ENCODE measurements at places on chromosomes 7 and 10. TPM values are rescaled to one million over a fixed set of nuclear protein-coding genes. Genes with fewer than 3 reads are reported as not detected.
A peak's percentile ranks its signal among the peaks of the same experiment; 100 is the strongest.

DNA sequence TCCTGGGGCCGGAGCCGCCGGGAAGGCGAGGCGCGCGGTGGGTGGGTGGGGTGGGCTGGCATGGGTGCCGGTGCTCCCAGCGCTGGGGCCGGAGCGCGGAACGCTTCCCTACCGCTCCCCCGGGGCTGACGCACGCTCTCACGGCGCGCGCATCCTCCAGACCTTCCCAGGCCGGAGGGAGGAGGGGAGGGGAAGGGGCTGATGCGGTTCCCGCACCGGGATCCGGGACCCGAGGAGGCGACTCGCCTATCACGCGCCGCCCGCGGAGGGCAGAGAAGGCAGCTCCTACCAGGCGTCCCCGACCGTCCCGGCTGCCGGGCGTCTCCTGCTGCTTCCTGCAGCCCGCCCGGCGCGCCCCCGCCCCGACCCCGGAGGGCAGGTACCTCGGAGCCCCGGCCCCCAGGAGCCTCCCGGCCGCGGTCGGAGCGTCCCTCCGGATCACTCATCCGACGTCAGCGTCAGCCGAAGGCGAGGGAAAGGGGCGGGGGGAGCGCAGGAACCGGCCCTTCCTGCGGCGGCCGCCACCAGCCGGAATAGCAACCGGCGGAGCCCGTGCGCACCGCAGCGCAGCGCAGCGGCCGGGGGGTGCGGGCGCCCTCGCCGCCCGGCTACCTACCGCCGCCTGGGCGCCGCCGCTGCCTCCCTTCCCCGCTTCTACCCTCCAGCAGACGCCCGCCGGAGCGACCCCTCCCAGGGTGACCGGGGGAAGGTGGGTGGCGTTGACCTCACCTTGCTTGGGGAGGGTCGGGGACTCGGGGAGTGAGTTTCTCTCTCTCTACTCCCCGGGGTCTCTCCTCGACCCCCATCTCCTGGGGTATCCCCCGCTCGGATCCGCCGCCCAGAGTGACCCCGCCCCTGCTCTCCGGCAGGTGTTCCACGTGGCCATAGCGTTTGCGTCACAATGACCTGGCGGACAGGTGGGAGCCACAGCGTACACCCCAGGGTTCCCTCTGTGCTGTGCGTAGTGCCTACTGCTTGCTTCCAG lies at the start of gene ICA1:
Gene ICA1 (minus strand): TSS at position 457 of the 985 bp plus-strand sequence. CDS start 26,241 bp downstream, outside the sequence.
- peak; percentile 91 for DNase-seq

GRCh38 chr7:46208635-46209525 lies 287.8 kb upstream of the IGFBP3 start:
- no peak for DNase-seq

- no peak for DNase-seq
Measured at GRCh38 chr10:19480353-19480752, 335.9 kb upstream of the PLXDC2 start.

- DNase-seq, result no peak
Measured at GRCh38 chr7:26013551-26014083, 138.4 kb upstream of the NFE2L3 start.

DNA sequence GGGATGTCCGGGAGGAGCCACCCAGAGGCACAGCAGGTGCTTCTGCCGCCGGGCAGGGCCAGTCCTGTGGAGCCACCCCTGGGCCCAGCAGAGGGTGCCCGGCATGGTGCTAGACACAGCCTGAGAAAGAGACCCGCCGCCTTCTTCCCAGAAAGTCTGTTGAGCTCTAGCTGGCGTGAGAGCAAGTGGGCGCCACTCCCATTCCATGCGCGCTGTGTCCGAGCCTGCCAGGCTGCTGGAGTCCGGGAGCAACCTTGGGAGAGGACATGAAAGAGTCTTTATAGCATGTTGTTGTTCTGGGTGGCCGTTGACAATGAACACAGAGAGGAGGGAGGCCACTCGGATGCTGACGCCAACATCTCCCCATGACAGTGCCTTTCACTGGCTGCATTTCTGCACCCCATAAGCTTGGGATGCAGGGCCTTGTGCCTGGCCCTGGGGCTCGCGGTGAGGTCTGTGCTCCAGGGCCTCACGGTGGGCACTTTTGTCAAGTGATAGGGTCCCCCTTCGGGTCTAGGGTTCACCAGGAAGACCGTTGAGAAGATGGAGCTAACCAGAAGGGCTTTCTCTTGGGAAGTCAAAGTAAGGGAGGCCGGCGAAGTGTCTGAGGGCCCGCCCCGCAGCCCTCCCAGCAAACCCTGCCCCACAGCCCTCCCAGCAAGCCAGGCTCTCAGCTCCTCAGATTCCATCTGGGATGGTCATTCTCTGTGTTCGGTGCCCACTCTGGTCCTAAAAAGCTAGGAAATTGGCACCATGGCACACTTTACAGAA lies 47.3 kb downstream of the NKX6-2 start:
- no peak for DNase-seq

DNA sequence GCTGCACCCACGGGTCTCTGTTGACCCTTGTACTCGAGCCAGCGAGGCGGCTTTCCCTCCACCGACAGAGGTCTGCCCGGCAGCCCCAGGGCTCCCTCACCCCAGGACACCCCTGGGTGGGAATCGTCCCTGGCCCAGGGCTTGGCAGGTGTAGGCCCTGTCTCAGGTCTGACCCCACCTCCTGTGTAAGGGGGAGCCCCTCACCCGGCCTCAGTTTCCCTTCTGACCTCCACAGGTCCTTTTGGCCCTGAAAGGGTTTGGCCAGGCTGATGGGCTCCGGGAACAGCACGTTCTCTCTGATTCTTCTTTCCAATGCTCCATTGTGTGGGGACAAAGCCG lies 25.0 kb upstream of the ELFN1 start:
- DNase-seq, result no peak

- no peak for DNase-seq
Measured at GRCh38 chr10:63227207-63227895, 94.2 kb downstream of the NRBF2 start.

DNA sequence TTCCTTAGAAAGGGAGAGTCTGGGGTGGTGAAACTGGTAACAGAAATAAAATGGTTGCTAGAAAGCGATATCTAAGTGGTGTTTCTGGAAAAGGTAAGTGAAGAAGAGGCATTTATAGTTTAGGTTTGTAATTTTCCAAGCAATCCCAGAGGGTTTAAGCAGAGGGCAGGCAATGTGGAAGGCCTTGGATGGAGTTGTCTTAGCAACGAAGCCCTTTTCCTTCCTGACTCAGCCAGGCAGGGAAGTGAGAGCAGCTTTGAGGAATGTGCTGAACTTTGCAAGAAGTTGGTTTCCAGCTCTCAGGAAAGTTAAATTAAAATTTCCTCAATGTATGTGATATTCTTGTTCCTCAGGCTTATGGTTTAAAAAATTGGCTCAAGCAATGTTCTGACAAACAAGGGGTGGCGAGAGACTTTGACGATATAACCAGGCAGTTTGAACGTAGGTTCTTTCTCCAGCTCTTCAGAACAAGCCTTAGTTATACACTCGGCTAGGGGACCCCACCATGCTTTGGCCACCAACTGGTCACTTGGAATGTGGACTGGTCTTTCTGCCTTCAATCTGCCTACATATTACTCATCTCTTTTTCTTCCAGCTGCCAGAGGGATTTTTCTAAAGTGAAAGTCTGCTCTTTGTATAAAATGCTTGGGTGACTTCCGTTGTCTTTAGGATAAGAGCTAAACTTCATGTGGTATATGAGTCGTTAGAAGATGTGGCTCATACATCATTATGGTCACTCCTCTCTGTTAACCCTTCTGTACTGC lies 66.9 kb upstream of the SLC25A13 start:
- no peak for DNase-seq

GRCh38 chr7:51121931-51122425 lies 194.6 kb downstream of the COBL start:
- no peak for DNase-seq

DNA sequence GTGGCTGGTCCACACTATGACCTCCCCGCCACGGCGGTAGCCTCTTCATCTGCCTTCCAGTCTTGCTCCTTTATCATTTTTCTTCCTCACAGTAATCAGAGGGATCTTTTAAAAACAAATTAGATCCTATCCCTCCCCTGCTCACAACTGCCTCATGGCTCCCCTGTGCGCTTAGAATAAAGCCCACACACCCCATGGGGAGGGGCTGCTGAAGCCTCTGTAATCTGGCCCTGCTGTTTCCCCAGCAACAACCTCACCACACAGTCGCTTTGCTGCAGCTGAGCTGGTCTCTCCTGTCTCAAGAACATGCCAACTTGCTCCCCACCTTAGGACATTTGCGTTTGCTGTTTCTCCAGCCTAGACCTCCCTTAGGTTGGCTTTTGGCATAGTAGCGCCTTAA lies 41.0 kb downstream of the SP8 start:
- no peak for DNase-seq

- DNase-seq, result no peak
Measured at GRCh38 chr7:41187322-41187721, 515.6 kb downstream of the INHBA start.

DNA sequence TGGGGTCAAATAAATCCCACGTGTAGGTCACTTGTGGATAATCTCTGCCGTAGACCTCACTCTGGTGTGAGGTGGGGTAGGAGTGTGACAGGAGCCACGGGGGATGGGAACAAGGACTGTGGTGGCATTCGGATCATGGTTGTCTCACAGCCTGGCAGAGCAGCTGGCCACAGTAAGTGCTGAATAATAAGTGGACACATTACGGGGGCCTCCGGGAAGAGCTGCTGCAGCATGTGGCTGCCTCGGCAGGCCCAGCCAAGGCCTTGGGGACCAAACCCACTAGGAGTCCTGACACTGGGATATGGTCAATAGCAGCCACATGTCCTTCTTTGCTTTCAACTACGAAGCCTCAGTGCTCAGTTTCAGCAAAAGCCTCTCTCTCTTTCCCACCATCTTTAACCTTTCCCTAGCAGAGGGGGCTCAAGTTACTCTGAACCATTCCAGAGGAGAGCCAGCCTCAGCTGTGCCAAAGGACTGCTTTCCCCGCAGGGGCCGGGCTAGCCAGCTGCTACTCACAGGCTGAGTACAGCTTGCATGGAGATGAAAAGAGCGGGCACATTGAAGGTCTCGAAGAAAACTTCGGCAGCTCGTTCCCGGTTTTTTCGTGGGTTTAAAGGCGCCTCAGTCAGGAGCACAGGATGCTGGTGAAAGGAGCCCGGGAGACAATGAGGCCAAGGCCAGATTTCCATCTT lies 17.3 kb downstream of the ACTR1A start:
- no peak for DNase-seq

GRCh38 chr7:116630932-116631671 lies 40.9 kb upstream of the MET start:
- DNase-seq, result no peak

GRCh38 chr7:116553168-116553964 lies 28.5 kb downstream of the CAV1 start:
- DNase-seq, result no peak

DNA sequence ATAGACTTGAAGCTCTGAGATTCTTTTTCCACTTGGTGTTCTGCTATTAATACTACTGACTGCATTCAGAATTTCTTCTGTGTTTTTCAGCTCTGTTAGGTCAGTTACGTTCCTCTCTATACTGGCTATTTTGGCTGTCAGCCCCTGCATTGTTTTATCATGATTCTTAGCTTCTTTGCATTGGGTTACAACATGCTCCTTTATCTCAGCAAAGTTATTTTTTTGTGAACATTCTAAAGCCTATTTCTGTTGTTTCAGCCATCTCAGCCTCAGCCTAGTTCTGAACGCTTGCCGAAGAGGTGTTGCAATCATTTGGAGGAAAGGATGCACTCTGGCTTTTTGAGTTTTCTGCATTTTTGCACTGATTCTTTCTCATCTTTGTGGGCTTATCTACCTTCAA lies 201.5 kb upstream of the GNAI1 start:
- no peak for DNase-seq

- DNase-seq, result no peak
Measured at GRCh38 chr7:121966935-121967332, 94.0 kb downstream of the PTPRZ1 start.

DNA sequence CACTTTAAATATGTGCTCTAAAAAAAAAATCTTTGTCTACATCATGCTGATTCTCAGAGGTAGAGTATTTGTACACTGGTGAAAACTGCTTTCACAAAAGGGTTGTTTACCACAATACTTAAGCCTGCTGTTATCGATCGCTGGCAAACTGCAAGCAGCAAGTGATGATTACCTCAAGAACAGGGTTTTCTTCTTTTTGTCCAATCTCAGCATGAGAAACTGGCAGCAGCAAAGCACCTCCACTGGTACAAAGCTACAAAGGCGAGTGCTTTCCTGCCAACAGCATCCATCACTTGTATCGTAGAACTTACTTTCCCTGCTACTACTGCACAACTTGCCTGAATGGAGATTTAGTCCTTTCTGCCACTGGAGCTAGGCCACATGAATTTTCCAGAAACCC lies 276.5 kb downstream of the DGKB start:
- no peak for DNase-seq

DNA sequence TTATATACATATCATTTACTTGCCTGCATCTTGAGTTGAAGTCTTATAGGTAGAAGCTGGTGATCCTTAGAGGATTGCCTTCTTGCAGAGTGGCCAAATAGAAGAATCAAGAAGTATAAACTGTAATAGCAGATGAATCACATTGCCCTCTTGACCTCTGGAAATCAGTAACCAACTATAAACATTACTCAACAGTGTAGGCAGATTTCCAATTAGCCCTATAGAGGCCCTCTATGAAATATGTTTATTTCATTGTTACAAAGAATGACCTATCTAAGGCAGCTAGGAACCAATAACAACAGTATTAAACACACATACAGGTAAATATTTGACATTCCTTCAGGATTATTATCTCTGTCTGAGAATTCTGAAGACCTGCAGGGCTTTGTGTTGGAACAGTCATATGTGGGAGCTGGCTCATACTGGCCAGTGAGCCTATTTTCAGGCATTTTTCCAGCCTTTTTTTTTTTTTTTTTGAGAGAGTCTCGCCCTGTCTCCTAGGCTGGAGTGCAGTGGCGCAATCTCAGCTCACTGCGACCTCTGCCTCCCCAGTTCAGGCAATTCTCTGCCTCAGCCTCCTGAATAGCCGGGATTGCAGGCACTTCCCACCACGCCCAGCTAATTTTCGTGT lies 7.2 kb upstream of the SRI start:
- no peak for DNase-seq

DNA sequence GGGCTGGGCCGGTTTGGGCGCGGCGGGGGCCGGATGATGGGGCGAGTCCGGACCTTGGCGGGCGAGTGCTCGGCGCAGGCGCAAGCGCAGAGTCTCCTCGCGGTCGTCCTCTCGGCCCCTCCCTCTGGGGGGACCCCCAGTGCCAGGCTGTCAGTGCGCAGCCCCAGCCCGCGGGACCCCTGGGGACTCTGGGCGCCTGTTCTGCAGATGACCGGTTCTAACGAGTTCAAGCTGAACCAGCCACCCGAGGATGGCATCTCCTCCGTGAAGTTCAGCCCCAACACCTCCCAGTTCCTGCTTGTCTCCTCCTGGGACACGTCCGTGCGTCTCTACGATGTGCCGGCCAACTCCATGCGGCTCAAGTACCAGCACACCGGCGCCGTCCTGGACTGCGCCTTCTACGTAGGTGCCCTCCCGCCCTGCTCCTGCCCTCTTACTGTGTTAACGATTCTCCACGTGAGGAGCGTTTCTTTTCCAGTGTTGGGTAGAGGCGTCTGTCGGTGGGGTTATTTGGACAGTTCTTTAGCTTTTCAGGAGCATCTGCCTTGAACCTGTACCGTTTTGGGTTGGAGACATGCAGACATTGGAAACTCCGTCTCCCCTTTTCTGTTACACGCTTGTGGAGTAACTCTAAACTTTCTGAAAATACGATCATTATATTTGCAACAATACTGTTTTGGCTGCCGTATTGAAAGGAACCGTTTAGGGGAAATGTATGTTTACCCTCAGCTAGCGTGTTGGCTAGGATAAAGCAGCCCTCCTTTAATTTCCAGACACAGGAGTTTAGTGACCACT lies 706 bp downstream of the BUB3 start:
- DNase-seq, result no peak

KIF11 gene
- total RNA-seq, result 0.29 TPM

SPDYE9 gene
- not detected for total RNA-seq

NKX1-2 gene
- total RNA-seq, result not detected

CCL24 gene
- total RNA-seq, result not detected

NODAL gene
- not detected for total RNA-seq
